Uterus (tissue), 4 donors: ENCODE measurements at places on chromosomes 1 and 21.

DNA sequence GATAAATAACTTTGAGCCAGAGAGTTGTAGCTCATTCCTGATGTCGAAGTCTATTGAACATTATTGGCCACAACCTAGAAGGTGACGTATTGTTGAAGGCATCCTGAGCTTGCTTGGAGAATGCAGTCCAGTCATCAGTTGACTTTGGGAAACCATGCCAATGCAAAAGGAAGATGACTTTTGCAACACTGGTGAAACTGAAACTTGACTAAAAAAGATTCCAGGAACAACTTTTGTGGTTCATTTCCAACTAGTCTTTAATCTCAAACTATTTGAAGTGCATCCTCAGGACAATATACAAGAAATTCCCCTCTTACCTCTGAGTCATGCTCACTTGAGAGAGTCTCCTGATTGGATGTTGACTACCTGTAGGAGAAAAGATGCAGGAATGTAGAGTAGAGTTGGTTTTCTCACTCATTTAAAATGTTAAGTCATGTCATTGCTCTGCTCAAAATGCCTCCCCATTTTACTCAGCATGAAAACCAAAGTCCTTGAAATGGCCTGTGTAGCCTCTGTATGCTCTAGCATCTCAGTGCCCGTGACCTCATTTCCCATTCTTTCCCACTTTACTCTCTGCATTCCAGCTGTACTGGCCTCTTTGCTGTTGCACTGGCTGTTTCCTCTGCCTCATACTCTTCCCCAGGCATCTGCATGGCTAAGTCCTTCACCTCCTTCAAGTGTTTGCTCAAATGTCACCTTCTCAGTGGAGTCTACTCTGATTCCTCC, 24.4 kb upstream of the LEPR start:
- no peak for DNase-seq

DNA sequence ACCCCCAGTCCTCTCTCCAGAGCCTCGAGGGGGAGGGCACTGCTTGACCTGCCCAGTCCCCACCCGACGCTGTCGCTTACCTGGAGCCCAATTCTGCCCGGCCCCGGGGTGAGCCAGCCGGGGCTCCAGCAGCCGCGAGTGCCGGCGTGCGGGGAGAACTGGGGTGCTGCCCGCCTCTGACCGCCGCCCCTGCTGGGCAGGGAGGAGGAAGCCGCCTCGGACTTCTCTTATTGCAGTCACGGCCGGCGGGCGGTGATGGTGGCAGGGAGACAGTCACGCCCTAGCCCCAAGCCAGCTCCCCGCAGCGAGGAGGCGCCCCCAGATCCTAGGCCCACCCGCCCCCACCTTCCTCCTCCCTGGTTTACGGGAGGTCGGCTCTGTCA, at the start of gene FGR:
TSS of gene FGR (minus strand) at position 201 of the 383 bp plus-strand sequence. CDS start 11,269 bp downstream, outside the sequence.
- no peak for DNase-seq

- peak; percentile 46 for DNase-seq
Observed at GRCh38 chr1:223712850-223713474, 623 bp downstream of the CAPN2 start.

DNA sequence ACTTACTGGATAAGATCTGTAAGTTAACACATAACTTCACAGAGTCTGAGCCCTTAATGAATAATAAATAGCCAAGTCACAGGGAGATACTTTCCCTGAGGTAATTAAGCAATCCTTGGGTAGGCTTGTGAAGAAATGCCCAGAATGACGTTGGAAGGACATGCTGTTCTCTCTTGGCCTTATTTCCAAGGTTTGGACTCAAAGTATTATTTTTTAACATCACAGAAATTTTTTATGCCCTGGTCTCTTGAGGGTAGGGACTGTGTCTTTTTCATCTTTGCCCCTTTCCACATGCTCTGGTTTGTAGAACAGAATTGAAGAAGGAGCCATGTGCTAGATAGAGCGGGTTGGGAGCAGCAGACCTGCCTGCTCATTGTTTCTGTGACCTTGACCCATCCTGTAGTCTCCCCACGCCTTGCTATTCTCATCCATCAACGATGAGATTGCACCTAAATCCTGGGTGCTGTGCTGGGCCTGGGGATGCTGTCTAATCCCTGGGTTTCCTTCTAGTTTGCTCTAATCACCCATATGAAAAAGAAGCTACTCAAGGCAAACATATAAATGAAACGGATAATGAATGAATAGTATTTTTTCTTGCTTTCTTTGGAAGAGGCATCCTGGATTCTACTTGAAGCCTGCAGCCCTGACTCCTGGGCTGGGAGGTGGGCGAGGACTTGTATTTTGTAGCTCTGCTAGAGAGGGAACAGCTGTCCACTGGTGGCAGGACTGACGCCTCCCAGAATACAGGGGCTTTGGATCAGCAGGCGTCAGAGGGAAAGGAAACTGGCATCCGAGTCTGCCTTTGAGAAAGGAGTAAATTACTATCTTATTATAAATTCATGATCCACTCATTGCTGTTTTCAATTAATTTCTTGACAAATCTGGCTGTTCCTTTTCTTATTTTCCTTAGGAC, 17.5 kb upstream of the LAMTOR5 start:
- no peak for DNase-seq

DNA sequence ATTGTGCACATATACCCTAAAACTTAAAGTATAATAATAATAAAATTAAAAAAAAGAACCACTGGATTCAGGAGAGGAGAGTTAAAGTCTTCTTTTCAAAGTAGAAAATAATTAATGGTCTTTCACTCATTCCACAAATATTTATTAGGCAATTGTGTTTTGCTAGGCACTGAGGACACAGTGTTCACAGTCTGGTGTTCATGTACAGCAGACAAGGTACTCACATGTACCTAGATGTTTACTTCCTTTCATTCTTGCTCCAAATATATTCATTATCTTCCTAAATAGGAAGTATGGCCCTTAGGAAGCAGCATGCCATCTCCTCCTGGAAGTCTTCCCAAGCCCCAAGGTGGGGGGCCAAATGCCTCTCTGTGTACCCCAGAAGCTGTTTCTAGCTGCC, 265.0 kb downstream of the NPHP4 start:
- no peak for DNase-seq

DNA sequence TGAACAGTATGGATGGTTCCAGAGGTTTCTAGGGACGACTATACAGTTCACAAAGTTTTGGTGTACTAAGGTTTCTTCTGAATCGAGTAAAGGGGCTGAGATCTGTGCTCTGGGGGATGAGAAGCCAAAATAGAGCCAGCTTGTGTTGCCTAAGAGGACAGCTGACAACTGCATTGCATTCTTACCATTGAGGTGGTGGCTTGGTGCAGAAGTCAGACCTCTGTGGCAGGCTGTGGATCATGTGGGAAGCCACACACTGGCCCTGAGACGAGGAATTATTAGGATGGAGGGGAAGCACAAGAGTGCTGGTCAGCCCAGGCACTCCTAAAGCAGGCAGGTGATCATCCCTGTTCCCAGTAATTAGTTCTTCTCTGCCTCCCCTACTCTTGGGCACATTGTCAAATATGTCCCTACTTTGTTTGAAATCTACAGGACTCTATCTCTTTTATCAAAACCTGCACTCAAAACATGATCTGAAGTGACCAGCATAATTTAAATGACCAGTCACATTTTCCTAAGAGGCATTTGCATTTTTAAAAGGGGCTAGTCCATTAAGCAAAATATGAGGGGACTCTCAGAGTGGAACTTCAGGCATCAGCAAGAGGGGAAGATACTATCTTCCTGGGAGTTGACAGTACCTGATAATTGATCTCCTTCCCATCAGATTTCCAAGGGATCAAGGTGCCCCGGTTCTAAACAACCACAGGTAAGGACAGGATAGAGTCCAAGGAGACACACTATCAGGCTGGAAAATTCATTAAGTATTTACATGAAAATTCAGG, at the start of gene FCRLB:
TSS of gene FCRLB (plus strand) at position 589 of the 782 bp plus-strand sequence. CDS start 1,129 bp downstream, outside the sequence.
- DNase-seq: no peak

GRCh38 chr21:42735061-42735460, 81.6 kb downstream of the PDE9A start:
- no peak for DNase-seq

DNA sequence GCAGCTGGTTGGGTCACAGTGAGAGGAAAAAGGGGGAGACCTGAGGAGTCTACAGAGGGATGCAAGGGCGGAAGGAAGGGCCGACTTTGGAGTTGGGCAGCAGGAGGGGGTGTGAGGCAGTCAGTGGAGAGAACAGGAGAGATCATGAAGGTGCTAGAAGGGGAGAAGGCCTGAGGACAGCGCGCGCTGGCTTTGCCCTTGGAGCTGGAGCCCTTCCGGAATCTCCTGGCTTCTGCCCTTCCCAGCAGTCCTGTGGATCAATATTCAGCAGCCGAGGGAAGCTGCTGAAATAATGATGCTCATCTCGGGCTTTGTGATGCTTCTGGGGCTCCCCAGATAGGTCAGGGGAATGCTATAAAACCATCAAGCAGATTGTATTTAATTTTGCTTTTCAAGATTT, 26.7 kb downstream of the SLC37A1 start:
- no peak for DNase-seq

- no peak for DNase-seq
Observed at GRCh38 chr1:228698017-228698329, 37.3 kb upstream of the RHOU start.

GRCh38 chr21:41124641-41125201, 43.2 kb upstream of the BACE2 start:
- DNase-seq: no peak

GRCh38 chr1:31762726-31763670, 1.1 kb downstream of the ADGRB2 start:
- DNase-seq: peak; percentile 43

DNA sequence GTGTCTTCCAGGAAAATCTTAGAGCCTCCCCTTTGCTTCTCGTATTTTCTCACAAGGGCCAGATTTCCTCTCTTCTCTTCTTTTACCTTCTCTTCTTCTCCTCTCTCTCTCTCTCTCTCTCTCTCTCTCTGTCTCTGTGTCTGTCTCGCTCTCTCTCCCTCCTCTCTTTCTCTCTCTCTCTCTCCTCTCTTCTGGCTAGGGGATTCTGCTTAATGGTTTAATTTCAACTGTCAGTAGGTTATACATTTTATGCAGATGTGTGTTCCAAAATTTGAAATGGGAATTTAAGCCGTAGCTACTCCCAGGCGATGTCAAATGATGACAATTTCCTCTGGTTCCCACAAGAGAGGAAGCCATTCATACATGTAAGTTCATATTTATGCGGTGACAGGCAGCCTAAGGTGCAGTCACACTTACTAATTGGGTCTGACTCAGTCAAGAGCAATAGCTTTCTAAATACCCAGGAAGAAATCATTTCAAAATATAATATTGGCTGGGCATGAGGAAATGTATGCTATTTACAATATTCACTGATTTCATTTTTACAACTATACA, 1.4 kb downstream of the DSCAM start:
- no peak for DNase-seq

- DNase-seq: no peak
Observed at GRCh38 chr1:115409094-115410015, 71.3 kb upstream of the NGF start.

- no peak for DNase-seq
Observed at GRCh38 chr1:30377230-30378002, 346.0 kb downstream of the MATN1 start.

DNA sequence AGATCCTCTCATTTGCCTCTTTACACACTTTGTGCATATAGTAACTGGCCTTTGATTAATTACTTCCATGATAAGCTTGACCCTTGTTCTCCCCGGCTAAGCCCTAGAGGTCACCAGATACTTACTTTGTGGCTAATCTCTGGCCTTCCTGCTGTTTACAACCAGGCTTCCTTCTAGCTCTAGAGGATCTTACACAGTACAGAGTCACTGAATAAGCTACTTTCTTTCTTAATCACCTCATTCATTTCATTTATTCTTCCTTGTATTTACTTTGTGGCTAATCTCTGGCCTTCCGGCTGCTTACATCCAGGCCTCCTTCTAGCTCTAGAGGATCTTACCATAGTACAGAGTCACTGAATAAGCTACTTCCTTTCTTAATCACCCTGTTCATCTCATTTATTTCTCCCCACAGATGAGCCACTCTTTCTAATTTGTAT, 144.3 kb upstream of the C1orf21 start:
- no peak for DNase-seq

- no peak for DNase-seq
Observed at GRCh38 chr1:54819195-54819536, 18.0 kb upstream of the TTC22 start.

DNA sequence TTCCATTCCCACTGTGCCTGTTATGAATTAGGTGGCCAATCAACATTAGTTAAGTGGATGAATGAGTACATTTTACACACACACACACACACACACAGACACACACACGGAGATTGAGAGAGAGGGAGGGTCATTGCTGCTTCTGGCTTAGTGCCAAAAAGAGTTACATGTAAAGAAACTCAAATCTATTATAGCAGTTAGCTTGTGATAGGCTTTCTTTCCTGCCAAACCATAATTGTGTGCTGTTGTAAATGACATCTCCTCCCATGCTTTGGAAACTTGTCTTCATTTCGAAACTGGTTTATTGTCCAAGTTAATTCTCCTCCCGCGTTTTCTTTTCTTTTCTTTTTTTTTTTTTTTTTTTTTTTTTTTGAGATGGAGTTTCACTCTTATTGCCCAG, 1.4 kb upstream of the MT1HL1 start:
- DNase-seq: no peak

GRCh38 chr1:3292051-3292722, 162.3 kb upstream of the ARHGEF16 start:
- DNase-seq: no peak

- no peak for DNase-seq
Observed at GRCh38 chr1:96364576-96364975, 357.0 kb upstream of the PTBP2 start.

DNA sequence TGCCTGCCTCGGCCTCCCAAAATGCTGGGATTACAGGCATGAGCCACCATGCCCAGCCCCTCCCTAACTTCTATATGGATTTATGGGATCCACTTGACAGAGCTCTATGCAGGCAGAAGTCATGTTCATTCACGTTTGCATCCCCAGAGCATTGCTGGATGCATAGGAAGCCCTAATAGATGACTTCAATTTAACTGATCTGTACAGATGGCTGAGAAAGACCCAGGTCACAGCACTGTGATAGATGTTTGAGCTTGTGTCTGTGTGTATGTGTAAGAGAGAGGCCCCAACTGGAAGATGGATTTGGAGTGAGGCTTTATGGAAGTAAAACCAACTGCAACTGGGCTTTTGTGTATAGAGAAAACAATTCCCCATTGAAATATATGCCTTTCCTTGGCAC, 30.9 kb upstream of the PLXNA2 start:
- no peak for DNase-seq

DNA sequence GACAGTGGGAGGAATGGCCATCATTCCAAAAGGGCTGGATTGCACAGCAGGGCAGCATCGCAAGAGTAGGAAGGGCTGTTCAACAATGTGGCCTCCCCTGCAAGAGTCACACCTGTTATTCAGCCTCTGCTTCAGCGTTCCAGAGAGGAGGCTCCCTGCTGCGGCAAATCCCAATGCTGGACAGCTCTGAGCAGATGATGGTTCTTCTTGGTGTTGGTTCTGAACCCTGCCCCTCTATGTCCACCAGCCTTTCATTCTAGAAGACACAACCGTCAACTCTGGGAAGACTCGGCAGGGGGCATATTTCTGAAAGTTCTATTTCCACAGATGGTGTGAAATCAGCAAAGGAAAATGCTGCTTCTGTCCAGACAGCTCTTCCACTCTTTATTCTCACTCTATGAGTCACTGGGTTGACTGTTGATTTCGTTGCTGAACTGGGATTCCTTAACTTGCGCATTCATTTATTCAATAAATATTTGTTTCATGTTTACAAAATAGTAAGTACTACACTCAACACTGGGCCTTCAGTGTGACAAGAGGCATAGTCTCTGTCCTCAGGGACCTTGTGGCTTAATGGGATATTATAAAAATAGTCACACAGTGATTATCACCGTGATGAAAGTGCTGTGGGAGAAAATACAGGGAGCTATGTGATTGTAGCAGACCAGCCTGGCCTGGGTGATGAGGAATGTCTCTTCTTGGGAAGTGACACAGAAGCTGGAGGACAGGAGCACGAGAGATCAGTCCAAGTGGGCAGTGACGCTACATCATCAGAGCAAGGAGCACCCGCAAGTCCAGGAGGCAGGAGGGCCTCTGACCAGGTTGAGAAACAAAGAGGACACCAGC, 260.3 kb downstream of the SIPA1L2 start:
- no peak for DNase-seq
